ENCODE measurements at places on chromosomes 13 and 19.

GRCh38 chr19:15555759-15556633, 47.7 kb downstream of the CYP4F22 start:
- DNase-seq, result peak; percentile 95

DNA sequence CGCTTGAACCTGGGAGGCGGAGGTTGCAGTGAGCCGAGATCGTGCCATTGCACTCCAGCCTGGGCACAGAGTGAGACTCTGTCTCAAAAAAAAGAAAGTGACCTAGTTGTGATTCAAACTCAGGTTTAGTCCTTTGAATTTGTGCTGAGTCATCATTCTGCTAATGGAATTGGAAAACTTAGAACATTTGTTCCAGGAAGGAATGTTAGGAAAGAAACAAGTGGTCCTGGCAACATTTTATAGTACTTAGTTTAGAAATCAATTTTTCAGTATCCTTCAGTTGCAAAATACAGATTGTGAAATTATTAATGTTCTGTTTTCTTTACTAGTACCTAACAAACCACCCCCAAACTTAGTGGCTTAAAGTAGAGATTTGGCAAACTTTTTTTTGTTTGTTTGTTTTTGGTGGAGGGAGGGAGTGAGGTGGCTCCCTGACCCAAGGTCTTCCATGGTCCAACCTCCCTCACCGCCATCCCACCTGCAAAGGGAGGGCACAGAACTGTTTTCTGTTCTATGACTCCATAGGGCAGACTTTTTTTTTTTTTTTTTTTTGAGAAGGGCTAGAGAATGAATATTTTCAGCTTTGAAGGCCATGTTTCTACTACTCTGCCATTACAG, 9.2 kb upstream of the SULT2A1 start:
- DNase-seq, result no peak

- no peak for DNase-seq
Measured at GRCh38 chr19:12948612-12949362, 3.1 kb downstream of the RAD23A start.

GRCh38 chr19:33195645-33196347, 1.7 kb downstream of the LRP3 start:
- DNase-seq, result no peak

GRCh38 chr19:50705422-50706019, 14.1 kb downstream of the SHANK1 start:
- DNase-seq, result peak; percentile 74

- DNase-seq, result no peak
Measured at GRCh38 chr19:51285682-51286081, 25.8 kb upstream of the IGLON5 start.

GRCh38 chr13:113837560-113838355, 26.1 kb downstream of the GAS6 start:
- DNase-seq, result peak; percentile 37

- no peak for DNase-seq
Measured at GRCh38 chr13:50919277-50919676, 9.7 kb downstream of the RNASEH2B start.

GRCh38 chr13:76641056-76641455, 245.1 kb downstream of the KCTD12 start:
- no peak for DNase-seq

GRCh38 chr13:20567881-20568528, 1.0 kb downstream of the IFT88 start:
- DNase-seq, result no peak

GRCh38 chr13:114077933-114078325, 54.5 kb downstream of the RASA3 start:
- no peak for DNase-seq

GRCh38 chr19:30390356-30390988, 18.3 kb downstream of the ZNF536 start:
- DNase-seq, result no peak

DNA sequence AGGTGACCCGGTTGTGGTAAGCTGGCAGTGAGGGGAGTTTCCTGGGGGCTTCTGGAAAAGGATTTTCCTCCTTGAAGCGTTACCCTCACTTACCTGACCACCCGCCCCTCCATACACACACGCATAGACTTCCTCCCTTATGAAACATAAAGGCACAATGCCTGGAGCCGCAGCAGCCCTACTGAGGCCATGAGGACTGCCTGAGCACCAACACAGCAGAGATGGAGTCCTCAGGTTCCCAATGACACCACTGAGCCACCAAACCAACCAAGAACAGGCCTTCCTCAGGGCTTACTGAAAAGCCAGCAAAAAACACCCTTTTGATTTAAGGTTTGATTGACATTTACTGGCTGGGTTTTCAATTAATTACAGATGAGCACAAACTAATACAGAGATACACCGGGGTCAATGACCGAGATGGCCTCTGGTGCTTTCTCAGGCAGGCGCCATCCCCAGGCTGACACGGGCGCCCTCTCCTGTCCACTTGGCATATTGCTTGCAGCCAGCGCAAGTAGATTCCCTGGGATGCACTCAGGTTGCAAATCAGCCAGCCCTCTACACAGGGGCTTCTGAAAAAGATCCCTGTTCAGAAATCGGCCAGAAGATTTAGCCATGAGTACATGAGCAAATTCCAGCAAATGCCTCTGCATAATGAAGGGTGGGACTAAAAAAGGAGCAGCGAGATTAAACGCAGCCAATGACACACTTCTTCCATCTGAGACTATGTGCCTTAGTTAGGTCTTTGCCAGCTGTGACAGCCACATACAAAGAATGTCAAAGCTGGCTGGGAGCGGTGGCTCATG, 14.8 kb downstream of the OPA3 start:
- peak; percentile 46 for DNase-seq

DNA sequence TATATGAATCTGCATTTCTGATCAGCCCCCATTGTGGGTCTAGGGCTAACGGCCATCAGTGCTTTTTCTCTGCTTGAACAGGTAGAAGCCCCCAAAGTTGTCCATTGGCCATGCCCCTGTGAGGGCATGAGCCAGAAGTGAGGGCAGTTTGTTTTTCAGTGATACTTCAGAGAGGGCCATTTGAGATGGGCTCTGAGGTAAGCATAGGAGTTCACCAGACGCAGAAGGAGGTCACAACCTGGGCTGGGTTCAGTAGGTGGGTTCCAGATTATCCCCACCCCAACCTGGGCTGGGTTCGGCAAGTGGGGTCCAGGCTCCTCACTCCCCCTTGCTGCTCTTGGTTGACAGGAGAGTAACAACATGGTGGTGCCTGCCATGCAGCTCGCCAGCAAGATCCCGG, 33.4 kb downstream of the MAU2 start:
- no peak for DNase-seq

DNA sequence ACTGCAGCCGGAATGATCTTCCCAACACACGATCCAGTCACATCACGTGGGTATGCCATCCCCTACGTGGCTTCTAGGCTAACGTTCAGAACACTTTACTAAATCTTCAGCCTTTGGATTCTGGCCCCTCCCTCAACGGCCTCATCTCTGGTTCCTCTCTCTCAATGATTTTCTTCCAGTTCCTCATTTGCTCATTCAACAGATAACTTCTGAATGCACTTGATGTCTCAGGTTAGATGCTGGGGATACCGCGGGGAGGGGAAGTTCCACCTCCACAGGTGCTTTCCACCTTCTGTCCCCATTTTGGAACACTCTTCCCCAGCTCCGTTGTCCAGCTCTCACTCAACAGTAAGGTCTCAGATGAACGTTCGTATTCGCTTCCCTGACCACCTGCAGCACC, 66.1 kb downstream of the ATP7B start:
- no peak for DNase-seq

- DNase-seq, result no peak
Measured at GRCh38 chr13:31768351-31768750, 29.0 kb downstream of the RXFP2 start.

- DNase-seq, result no peak
Measured at GRCh38 chr13:74003374-74003773, 130.8 kb downstream of the KLF12 start.

DNA sequence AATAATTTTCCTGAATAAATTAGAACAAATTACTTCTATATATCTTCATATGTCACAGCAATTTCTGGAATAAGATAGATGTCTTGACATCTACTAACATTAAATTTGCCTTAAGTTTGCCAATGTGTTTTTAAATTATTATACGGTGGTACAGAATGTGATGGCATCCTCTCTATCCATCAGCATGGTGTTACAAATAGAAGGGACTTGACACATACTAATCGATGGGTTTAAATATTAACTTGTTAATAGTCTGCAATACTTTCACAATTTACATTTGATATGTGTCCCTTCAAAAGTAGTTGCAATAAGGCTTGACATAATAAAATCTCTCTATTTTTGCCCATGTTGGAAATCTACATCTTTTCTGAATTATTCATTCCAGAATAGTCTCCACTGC, 65.1 kb upstream of the PRR20A start:
- no peak for DNase-seq

DNA sequence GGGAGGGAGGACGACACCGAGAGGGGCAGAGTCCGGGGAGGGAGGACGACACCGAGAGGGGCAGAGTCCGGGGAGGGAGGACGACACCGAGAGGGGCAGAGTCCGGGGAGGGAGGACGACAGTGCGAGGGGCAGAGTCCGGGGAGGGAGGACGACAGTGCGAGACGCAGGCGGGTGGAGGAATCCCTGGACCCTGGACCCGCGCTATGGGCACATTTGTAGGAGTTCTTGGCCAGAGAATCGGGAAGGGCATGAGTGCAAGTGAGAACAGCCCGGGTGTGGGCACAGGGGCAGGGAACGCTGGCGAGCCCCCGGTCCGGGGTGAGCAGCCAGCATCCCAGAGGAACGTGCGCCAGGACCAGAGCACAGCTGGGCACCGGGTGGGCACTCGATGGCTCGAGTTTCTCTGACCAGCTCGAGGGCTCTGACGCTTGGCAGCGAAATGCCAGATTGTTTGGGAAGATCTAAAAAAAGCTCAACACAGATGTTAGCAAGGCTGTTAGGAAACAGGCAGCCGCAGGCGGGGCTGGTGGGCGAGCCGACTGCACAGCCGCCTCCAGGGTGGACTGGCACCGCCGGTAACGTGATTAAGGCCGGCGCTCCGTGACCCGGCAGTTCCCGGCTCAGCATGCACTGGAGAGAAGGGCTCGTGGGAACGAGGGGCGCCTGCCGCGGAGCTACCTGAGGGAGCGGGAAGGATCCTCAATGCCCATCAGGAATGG, 17.9 kb upstream of the C2CD4C start:
- DNase-seq, result no peak

All from hematopoietic multipotent progenitor cell treated with erythropoietin and hydrocortisone succinate and interleukin-3 and kit ligand, for 8 days (in vitro differentiated cells).